ENCODE measurements at places on chromosomes 13 and 19.

DNA sequence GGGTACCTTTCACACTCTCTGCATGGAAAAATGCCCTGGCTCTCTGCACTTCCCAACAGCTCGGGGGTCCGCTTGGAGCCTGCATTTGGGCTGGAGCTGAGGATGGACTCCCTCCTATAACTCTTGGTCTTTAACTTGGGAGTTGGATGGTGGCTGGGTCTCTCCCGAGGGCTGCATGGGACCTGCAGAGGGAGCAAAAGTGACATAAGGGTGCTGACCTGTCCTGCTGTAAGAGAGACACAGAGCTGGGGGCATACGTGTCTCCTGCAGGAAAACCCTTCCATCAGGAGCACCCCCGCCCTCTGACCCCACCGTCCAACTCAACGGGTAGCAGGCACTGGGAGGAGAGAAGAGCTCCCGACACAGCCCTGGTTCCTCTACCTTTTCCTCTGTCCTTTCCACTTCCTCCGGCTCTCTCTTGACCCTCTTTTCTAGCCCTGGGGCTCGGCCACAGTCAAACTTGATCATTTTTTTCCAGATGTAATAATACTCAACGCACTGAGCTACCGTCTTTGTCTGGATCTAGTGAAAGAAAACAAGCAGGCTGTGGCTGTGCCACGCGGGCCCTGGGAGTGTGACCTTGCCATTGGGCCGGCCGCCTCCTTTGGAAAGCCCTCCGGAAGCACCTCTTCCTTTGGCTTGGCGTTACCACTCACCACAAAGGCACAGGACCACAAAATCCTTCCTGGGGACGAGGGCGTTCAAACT, 6.8 kb upstream of the NAPA start:
- no peak for DNase-seq

GRCh38 chr13:92418818-92419412, 807.7 kb upstream of the GPC6 start:
- no peak for DNase-seq

- no peak for DNase-seq
Observed at GRCh38 chr19:10421240-10422045, 1.1 kb downstream of the PDE4A start.

- no peak for DNase-seq
Observed at GRCh38 chr19:17671906-17672305, 16.2 kb downstream of the UNC13A start.

GRCh38 chr13:50889317-50889716, 20.3 kb upstream of the RNASEH2B start:
- DNase-seq = no peak

Data from fibroblast of the conjunctiva (primary cell).